AG04449 (cell line): ENCODE measurements at places on chromosomes 11 and 22.

DNA sequence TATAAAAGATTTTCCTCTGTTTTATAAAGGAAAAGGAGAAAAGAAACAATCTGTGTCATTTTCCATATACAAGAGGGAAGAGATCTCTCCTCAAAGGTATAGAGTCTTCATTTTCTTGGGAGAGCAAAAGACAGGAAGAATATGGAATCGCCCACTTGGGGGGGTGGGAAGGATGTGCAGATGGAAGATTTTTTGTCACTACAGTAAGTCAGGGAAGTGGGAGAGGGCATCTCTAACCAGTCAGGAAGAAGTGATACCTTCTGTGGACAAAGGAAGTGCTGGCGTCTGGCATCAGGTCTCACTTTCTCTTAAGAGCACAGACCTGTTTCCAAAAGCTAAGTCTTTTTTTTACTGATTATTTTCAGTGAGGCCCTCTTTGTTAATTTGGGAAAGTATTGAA is 1.4 kb downstream of the PRR14L start:
- DNase-seq: no peak

DNA sequence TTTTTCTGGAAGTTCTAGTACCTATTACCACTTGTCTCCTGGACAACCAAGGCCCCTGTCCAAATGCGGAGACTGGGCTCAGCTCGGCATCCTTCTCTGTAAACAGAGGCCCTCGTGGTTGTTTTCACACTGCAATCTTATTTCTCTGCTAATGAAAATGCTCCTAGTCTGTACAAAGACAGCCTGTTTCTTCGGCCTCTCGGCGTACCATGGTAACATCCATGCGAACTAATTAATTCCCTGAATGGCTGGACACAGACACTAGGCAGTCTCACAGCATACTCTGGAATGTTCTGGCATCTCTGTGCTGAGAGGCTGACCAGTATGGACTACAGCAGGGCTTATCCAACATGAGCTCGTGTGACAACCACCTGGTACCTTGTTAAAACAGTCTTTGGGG is 5.7 kb downstream of the POLR3H start:
- no peak for DNase-seq

DNA sequence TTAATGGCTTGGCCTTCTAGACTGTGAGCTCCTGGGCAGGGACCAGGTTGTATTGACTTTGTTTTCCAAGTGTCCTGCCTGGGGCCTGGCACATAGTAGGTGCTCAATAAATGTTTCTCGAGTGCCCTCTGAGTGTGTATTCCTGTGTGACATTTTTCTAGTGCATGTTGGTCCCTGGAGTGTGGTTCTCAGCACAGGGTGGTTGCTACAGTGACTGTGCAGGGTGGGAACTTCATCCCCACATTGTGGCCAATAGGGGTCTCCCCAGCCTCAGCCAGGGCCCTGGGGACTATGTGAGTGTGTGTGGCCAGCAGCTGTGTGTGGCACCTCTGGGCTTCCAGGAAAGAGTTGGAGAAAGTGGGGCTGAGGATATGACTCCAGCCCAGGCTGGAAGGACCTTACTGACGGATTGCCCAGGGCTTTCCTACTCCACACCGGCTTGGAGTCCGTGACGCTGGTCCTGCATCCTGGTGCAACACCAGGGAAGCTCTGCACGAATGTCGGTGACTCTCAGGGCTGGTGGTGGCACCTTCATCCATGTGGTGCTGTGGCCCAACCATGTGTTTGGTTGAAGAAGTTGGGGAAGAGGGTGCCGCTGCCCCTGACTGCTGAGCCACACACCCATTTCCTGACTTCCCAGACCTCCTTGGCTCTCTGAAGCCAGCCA is 9.0 kb upstream of the MARK2 start:
- DNase-seq: no peak

- no peak for DNase-seq
These were observed 59.0 kb downstream of the PPP2R1B start for GRCh38 chr11:111707039-111707690.

- DNase-seq: no peak
These were observed 18.8 kb downstream of the PRPF19 start for GRCh38 chr11:60887556-60887955.

- no peak for DNase-seq
These were observed 94.3 kb downstream of the GAB2 start for GRCh38 chr11:78323363-78323762.

DNA sequence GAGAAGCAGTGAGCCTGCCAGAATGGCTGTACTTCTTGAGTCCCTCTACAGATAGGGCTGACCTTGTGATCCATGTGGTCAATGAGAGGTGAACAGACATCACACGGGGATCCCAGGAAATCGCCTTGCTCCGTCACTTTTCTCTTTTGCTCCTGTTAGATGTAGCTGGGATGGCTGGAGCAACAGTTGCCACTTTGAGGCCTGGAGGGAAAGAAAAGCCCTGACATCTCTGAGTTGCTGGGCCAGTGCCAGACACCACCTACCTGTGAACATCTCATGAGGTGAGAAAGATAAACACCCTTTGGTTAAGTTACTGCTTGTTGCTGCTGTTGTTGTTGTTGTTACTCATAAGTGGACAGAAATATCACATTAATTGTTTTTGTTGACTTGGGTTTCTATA is 840.3 kb downstream of the TBC1D22A start:
- no peak for DNase-seq

- no peak for DNase-seq
These were observed 275.6 kb downstream of the GRM5 start for GRCh38 chr11:88790182-88790581.

- no peak for DNase-seq
These were observed 24.5 kb downstream of the FAM227A start for GRCh38 chr22:38631724-38632123.

DNA sequence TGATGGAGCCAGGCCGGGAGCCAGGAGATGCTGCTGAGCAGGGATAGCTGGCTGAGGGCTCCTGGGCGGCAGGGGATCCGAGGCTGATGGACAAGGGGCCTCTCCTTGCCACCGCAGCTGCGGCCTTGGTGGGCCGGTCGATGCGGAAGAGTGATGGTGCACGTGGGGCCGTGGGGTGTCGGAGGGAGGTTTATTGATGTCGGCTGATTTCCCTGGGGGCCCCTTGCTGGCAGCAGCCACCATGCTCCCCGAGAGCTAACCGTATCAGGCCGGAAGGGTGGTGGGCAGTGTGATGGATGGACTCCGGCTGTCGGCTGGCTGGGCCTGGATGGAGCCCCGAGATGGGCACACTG is 31.0 kb upstream of the CCDC188 start:
- DNase-seq: no peak

DNA sequence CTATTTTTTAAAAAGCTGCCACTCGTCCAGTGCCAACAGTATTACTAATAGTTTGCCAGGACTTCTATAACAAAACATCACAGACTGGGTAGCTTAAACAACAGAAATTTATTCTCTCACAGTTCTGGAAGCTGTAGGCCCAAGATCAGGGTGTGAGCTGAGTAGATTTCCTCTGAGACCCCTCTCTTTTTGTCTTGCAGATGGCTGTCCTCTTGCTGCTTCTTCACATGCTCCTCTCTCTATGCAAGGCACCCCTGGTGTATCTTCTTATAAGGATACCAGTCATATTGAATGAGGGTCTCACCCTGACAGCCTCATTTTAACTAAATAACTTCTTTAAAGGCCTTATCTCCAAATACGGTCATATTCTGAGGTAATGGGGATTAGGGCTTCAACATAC is 390.9 kb downstream of the DLG2 start:
- no peak for DNase-seq

DNA sequence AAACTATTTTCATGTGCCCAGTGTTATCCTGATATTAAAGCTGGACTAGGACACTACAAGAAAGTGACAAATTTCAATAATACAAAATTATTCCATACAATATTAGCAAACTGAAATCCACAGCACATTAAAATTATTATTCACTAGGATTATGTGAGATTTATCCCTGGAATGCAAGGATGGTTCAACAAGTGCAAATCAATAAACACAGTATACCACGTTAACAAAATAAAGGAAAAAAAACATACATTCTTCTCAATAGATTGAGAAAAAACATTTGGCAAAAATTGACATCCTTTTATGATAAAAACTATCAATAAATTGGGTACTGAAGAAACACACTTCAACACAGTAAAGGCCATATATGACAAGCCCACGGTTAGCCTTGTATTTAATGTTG is 1758.2 kb upstream of the RAG2 start:
- DNase-seq: no peak

- no peak for DNase-seq
These were observed 1.4 kb downstream of the CCDC134 start for GRCh38 chr22:41801886-41802285.

- no peak for DNase-seq
These were observed 11.8 kb upstream of the SYT9 start for GRCh38 chr11:7239877-7240276.

- peak; percentile 54 for DNase-seq
These were observed 4.2 kb upstream of the STIP1 start for GRCh38 chr11:64181506-64182411.

DNA sequence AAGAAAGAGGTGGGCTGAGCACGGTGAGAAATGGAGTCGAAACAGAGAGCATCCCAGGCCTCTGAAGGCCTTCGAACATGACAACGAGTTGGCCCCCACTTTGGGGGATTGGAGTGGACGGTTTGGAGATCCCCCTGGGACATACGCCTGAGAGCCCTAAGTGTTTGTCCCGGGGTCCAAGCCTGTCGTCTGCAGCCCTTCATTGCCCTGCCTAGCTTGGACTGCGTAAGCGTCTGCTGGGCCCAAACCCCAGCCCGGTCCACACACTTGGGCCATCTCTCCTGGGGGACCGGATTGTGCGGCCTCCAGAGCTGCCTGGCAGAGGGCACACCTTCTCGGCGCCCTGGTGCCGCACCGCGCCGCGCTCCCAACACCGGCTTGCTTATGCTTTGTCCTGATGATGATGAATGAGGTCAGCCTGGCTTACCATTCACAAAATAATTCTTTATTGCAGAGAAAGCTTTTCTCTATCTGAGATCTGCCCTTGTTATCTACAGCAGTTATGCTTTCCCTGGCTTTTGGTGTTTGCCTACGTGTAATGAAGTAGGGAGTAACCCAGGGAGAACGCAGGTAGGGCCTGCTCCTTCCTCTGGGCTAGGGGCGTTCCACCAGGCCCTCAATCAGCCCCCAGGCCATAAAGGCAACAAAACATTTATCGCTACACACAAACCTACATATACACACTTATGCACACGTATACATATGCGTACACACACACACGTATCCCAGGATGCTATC is 85.9 kb upstream of the PPARA start:
- no peak for DNase-seq
